ENCODE measurements at places on chromosomes 7 and 10.

DNA sequence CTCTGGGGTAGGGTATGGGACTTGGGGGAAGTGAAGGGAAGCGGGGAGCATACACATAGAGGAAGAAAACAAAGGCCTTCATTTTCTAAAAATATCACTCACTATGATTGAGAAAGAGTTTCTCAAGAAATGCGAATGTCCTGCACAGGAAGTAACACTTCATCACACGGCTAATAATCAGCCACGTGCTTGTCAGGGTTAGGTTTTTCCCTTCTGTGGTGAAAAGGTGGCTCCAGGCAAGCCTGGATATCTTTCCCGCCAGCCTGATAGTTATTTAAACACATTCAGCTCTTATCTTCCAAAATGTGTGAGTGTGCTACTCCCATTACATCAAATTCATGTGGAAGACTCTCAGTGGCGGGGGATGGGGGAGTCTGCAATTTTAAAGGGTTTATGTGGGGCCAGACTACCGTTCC is 166.4 kb upstream of the ADO start:
- DNase-seq = no peak

DNA sequence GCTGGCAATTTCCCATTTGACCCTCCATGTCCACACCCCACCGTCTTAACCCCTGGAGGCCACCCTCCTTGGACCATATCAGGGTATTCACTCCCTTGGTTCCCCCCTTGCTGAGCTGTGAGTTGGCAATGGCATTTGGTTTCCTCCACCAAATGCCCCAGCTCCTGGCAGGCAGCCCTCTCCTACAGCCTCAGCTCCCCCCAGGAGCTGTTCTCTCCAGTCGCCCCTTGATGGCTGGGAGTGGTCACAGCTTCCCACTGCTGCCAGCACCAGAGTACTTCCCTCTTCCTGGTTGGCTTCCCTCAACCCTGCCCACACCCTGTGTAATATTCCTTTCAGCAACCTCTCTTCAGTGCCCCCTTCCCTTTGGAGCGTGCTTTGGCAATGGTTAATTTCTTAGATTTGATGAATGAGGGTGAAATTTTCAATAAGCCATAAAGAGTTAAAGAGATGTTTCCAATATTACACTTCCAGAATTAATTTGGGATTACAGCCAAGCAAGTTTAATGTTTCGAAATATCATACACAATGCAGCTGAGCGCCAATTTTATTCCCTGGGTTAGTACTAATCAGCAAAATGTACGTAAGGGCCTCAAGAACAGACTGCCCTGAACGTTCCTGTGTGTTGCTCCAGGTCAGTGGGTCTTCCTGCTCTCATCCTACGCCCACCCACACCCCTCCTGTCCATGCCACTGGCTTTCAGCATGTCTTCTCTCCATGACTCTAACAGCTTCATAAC is 207.1 kb upstream of the NFE2L3 start:
- no peak for DNase-seq

DNA sequence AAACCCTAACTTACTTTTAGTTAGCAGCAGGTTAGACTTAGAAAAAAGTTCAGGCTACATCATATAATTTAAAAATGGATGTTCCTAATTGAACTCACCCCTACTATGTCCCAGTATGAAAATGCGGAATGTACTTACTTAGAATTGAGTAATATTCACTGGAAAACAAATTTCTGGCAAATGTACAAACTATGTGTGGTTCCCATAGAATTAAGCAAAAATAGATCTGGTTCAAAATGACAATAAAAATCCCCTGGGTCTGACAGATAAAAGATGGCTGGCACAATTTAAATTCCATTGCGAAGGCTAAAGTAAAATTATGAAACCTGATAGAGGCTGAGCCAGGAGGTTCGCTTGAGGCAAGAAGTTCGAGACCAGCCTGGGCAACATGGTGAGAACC is 42.4 kb upstream of the PRKAR2B start:
- no peak for DNase-seq

GRCh38 chr10:131959841-131960240 is 21.9 kb downstream of the BNIP3 start:
- DNase-seq = no peak

GRCh38 chr10:77028042-77028441 is 609.6 kb downstream of the KCNMA1 start:
- DNase-seq = no peak

DNA sequence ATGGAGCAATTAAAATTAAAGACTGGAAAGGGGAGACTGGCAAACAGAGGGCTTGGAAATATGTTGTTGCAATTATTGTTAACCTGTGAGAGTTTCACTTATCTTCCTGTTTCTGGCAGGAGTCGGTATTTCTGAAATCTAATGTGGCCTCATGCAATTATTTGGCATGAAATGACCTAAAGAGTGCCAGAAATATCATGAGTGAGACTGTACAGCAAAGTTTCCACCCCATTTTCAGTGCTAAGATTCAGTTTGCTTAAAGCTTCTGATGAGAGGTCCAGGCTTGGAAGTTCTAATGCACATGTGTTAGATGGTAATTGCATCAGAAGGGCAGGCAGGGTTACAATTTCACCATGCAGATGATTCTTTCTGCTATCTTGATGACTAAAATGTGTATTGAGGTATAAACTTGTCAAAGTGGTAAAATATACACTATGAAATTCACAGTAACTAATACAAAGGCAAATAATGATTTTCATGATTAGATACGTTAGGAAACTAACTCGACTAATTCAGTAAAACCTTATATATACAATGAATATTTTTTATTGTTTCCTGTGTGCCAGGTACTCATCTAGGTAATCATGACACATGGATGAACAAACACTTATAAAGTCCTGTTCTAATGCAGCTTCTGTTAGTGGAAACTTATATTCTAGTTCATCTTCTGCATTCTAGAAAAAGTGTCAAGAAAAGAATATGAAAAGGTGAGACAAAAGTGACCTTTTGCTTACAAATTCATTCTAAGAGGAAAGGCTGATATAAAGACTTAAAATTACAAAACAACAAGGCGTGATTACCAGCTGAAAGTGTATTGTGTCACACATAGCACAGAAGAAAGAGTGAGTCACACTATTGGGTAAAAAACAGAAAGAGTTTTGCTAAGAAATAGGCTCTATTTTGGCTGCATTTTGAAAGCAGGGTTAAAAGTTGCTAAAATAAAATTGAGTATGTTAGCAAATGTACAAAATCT is 533.4 kb upstream of the SEMA3D start:
- no peak for DNase-seq

- DNase-seq = no peak
Measured at GRCh38 chr10:111246814-111247452, 170.1 kb downstream of the ADRA2A start.

- no peak for DNase-seq
Measured at GRCh38 chr10:85648279-85648754, 718.3 kb downstream of the GRID1 start.

DNA sequence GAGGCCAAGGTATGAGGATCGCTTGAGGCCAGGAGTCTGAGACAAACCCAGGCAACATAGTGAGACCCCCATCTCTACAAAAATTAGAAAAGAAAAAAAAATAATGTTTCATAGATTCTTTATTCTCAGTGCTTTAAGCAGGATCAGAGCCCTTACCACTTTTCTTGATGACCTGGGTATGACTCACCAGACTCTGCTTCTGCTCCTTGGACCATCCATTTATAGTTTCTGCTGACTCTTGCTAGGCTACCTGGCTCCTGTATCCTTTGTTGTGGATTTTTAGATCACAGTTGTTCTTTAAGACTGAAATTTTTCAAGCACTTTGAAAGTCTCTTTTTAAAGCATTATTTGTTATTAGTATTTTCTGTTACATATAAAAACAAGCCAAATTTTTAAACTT is 411.1 kb downstream of the GFRA1 start:
- no peak for DNase-seq

GRCh38 chr10:2425320-2425719 is 642.0 kb upstream of the PFKP start:
- no peak for DNase-seq

DNA sequence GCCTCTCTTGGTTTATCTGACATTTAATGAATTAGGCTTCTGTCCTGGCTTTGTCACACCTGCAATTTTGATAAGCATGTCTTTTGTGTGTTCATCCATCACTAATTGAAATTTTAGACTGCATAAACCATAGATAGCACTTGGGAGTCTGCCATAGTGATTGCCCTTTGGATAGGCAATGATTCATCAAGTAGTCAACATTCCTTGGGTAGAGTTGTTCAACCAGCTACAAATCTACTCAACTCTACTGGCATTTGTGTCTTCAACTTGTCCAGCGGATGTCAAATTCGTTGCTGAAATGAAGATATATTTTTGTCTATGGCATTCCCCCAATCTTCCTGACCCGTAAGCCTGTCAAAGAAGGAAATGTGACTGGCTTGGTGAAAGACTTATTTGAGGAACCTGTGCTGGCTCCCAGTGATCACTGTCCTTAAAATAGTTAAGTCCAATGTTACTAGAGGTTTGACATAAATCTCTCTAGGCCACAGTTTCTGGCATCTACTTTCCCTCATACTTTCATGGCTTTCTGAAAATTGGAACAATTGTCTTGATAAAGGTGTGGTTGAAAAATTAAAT is 33.7 kb upstream of the CREB5 start:
- DNase-seq = no peak

DNA sequence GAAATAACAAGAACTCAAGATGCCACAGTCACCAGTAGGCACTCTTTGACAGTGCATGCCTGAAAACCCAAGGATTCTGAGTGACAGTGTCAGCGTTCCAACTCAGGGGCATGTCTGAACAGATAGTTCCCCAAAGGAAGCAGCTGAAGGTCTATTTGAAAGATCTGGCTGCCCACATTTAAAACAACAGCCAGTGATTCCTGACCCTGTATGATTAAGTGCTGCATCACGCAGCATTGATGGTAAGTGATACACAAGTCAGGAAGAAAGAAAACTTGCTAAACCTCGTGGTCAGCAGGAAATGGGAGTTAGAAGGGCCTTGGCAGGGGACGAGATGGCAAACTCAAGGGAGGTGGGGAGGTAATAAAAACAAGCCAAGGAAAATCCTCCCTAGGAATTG is 1013.1 kb downstream of the TYW1 start:
- no peak for DNase-seq

- DNase-seq = no peak
Measured at GRCh38 chr10:132809232-132810140, 23.5 kb upstream of the NKX6-2 start.

DNA sequence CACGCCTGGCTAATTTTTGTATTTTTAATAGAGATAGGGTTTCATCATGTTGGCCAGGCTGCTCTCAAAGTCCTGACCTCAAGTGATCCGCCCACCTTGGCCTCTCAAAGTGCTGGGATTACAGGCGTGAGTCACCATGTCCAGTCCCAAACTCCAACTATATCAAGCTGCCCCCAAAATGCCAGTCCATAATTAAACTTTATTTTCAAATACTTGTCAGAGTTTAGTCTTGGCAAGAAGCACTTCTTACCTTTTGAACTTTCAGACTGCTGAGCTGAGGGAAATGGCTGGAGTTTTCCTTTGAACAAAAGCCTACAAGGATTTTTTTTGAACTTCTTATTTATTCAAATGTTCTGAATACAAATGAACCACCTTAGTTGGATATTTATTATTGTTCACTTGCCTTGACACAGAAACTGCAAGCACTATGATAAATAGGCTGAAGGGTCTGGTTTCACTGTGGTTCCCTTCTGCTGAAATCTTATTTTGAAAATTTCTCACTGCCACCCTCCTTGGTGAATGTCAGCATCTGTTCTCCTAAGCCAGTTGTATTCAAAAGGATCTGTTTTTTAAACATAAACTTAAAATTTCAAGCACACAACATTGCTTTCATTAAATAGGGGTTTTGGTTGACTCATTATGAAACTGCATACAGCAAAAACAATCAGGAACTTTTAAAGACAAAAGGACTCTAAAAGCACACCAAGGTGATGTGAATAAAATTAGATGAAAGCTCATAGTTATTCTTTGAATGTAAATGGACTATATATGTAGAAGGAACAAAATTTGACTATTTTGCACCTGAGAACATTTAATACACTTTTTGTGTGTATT is 101.7 kb upstream of the SLC26A5 start:
- DNase-seq = no peak

GRCh38 chr7:112154690-112155089 is 51.5 kb downstream of the DOCK4 start:
- no peak for DNase-seq

GRCh38 chr7:7779888-7780287 is 61.5 kb upstream of the RPA3 start:
- DNase-seq = no peak

DNA sequence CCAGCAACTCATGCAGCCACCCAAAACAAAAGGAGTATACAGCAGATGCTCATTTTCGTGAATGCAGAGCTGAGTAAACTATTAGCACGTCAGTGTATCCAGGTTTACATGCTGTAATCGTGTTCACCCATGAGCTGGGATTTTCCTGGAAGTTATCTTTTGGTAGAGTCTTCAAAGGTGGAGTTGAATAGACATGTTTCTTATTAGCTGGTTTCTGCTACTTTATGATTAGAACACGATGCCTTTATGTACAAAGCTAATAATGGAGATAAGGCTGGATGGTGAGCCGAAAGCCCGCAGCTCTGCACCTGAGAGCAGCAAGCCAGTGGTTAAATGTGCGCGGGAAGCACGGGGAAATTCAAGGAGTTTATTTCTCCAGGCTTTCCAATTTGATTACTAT is 123.8 kb downstream of the ADARB2 start:
- DNase-seq = no peak

- DNase-seq = no peak
Measured at GRCh38 chr10:36638462-36639155, 486.8 kb upstream of the ANKRD30A start.

- DNase-seq = no peak
Measured at GRCh38 chr7:26279405-26279804, 12.3 kb upstream of the SNX10 start.

- DNase-seq = no peak
Measured at GRCh38 chr7:2165610-2166594, 66.8 kb downstream of the MAD1L1 start.

- DNase-seq = no peak
Measured at GRCh38 chr7:8509621-8510020, 76.2 kb downstream of the NXPH1 start.

GRCh38 chr10:116461680-116462079 is 34.0 kb downstream of the PNLIPRP3 start:
- DNase-seq = no peak

GRCh38 chr7:16060502-16060901 is 360.8 kb downstream of the CRPPA start:
- no peak for DNase-seq

DNA sequence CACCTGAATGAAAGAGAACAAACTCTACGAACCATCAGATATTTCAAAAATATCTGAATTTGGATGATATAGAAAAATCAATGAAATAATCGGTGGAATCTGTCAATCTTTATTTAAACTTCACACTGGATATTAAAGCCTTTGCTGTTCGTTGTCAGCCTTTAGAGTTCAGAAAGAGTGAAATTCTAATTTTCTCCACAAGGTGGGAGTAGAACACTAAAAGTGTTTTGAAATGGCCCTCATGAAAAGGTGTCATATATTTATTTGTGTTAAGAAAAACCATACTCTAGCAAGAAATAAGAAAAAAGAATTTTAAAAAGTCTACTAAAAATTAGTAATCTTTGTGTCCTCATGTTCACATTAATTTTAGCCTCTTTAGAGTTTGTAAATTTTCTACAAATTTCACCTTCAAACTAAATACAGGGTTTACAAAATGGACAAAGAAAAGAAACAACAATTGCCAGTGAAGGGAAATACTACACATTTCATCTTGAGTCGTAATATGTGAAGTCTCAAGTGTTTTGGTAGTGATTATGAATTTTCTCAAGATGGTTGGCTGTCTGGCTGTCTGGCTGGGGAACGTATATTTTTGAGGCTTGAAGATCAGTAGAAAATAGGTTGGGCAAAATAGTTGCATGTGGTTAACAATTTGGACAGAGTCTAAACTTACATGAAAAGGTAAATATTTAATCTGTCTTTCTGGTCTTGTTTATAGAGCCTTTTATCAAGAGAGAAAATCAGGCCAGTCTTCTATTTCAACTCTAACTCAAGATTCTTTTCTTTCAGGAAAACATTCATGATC is 43.7 kb downstream of the DNAJB9 start:
- DNase-seq = no peak
